Breast epithelium (tissue), 4 donors: ENCODE measurements at places on chromosomes 2 and 18. TPM values are rescaled to one million over a fixed set of nuclear protein-coding genes. Genes with fewer than 3 reads are reported as not detected.
A peak's percentile ranks its signal among the peaks of the same experiment; 100 is the strongest.

- DNase-seq: no peak
Measured at GRCh38 chr2:143802242-143802641, 673.0 kb downstream of the ARHGAP15 start.

DNA sequence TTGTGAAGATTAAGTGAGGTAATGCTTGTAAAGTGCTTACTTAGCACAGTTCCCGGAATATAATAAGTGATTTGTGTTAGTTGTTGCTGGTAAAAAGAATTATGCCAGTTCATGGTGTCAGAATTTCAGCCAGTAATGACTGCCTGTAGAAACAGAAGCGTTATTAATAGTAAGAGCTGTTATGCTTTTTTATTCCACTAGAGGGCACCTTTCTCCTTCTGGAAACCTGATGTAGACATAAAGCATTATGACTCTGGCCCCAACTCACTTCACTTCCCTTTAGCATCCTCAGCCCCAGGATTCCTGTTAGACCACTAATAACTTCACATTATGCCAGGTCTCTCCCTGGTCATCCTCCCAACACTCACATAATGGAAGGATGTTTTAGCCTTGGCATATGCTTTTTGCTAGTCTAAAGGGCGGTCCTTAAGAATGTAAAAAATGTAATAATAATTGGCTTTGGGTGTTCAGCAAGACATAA, 34.9 kb downstream of the C18orf54 start:
- DNase-seq: no peak

Gene DQX1
- not detected for total RNA-seq

GRCh38 chr18:51211552-51211951, 14.1 kb upstream of the MEX3C start:
- DNase-seq: peak; percentile 67

- DNase-seq: no peak
Measured at GRCh38 chr2:33602201-33602830, 3.2 kb upstream of the FAM98A start.

- DNase-seq: no peak
Measured at GRCh38 chr2:158432117-158432516, 24.4 kb downstream of the CCDC148 start.

GRCh38 chr18:59005262-59005661, 134.4 kb upstream of the SEC11C start:
- DNase-seq: peak; percentile 62

Gene NEDD4L
- total RNA-seq: 106 TPM

Gene NAPG
- total RNA-seq: 46.7 TPM

DNA sequence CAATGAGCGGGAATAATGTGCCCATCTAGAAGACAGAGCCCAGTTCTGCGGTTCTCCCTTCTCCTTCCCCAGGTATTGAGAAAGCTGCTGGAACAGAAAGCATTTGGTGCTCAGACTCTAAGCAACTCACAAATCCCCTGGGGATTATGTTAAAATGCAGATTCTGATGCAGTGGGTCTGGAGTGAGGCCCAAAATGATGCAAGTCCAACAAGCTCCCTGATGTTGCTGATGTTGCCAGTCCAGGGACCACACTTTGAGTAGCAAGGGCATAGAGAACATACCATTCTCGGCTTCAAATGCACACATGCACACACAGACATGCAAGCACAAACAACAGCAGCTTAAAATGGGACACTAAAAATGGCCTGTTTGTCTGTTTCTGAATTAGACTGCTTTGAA, 274.8 kb upstream of the NCKAP5 start:
- DNase-seq: no peak

DNA sequence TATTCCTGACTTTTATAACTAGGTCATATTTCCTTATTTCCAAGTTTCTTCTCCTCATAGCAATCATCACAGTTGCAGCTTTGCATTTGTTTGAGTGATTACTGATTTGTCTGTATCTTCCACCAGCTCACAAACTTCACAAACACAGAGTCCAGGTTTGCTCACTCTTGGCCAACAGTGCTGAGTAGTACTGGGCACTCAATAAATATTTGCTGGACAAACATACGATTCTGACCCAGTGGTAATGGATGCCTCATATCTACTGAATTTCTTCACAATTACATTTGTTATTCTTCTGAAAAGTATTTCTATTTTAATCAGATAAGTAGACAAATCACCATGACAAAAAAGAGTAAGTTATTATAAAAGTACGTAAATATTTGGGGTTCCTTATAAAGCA, 516.3 kb downstream of the TDRD15 start:
- no peak for DNase-seq

DNA sequence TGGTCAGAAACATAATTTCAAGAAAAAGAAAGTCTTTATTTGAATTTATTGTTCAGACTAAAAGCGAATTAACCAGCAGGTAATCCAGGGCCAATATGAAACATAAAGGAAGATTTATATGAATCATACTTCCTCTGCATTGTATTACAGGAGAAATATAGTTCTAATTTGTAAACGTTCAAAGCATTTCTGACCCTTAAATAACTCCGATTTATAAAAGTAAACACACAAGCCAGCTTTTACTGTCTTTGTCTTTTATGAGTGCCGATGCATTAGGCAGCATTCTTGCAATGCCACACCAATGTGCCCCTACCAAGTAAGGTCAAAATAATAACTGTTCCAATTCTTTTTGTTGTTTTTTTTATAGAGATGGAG, 118.8 kb upstream of the RBBP8 start:
- DNase-seq: no peak

Gene CDCA7
- 0.16 TPM for total RNA-seq

DNA sequence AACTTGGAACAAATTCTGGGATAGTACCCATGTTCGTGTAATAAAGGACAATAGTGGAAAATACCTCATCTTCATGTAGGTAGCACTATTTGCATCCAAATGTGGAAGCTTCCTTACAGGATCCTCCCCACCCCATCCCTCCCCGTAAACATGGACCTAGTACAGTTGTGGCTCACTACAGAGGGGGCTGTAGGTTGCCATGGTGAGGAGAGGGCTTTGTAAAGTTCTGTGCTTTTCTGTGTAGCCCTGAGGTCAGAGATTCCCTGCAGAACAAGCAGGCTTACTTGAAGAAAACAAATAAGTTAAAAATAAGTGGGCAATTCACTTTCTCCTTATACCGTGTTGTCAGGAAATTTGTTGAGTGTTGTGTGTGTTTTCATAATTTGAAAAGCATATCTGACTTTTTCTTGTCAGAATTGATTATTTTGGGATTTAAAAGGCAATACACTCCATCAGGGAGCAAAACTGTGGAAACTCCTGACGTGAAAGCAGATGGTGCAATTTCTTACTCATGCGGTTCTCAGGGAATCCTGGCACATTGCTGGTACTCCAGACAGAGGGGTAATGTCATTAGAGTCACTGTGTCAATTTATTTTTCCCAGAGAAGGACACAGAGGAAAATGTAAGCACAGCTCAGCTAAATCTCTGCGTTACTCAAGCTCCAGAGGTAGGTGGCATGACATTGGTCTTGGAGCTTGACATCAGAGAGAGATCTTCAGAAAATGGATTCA, 174.2 kb upstream of the LHCGR start:
- no peak for DNase-seq

Gene IL1B
- total RNA-seq: 8.0 TPM

DNA sequence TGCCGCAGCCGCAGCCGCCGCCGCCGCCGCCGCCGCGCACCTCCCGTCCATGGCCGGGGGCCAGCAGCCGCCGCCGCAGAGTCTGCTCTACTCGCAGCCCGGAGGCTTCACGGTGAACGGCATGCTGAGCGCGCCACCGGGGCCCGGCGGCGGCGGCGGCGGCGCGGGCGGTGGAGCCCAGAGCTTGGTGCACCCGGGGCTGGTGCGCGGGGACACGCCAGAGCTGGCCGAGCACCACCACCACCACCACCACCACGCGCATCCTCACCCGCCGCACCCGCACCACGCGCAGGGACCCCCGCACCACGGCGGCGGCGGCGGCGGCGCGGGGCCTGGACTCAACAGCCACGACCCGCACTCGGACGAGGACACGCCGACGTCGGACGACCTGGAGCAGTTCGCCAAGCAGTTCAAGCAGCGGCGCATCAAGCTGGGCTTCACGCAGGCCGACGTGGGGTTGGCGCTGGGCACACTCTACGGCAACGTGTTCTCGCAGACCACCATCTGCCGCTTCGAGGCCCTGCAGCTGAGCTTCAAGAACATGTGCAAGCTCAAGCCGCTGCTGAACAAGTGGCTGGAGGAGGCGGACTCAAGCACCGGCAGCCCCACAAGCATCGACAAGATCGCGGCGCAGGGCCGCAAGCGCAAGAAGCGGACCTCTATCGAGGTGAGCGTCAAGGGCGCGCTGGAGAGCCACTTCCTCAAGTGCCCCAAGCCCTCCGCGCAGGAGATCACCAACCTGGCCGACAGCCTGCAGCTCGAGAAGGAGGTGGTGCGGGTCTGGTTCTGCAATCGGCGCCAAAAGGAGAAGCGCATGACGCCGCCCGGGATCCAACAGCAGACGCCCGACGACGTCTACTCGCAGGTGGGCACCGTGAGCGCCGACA, 2.4 kb downstream of the POU3F3 start:
- no peak for DNase-seq

DNA sequence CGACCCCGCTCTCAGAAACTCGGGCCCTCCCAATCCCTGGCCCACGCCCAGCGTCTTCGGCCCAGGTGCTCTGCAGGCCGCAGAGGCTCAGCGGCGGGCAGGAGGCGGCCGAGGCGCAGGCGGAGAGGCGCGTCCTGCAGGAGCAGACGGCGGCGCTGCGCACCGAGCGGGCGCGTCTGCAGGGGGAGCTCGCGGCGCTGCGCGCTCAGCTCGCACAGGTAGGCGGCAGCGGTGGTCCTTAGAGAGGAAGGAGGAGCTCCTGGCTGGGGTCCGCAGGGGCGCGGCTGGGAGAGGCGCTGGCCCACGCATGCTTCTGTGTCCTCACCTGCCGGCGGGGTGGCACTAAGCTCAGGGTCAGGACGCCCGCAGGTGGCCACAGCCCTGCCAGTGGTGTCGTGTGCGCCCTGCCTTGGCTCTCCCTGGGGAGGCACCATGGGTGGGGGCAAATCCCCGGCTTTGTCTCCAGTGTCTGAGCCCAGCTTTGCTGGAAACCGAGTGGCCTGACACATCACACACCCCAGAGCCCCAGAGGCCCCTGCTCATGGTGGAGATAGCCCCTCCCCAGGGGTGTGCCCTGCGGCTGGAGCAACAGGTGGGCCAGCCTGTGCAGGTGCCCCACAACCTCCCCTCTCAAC, 14.9 kb upstream of the SNED1 start:
- no peak for DNase-seq

DNA sequence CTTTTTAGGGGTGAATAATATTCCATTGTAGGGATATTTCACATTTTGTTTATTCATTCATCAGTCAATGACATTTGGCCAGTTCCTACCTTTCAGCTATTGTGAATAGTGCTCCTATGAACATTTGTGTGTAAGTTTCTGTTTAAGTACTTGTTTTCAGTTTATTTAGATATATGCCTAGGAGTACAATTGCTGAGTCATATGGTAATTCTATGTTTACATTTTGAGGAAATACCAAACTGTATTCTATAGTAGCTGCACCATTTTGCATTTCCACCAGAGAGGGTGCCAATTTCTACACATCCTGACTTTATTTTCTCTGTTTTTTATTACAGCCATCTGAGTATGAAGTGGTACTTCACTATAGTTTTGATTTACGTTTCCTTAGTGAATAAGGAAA, 54.4 kb upstream of the ZNF236 start:
- DNase-seq: no peak

Gene PROC
- not detected for total RNA-seq

Gene CNTNAP5
- 0.66 TPM for total RNA-seq

- DNase-seq: no peak
Measured at GRCh38 chr18:79452190-79452990, 56.7 kb downstream of the NFATC1 start.

Gene PLCL1
- total RNA-seq: 11.1 TPM

DNA sequence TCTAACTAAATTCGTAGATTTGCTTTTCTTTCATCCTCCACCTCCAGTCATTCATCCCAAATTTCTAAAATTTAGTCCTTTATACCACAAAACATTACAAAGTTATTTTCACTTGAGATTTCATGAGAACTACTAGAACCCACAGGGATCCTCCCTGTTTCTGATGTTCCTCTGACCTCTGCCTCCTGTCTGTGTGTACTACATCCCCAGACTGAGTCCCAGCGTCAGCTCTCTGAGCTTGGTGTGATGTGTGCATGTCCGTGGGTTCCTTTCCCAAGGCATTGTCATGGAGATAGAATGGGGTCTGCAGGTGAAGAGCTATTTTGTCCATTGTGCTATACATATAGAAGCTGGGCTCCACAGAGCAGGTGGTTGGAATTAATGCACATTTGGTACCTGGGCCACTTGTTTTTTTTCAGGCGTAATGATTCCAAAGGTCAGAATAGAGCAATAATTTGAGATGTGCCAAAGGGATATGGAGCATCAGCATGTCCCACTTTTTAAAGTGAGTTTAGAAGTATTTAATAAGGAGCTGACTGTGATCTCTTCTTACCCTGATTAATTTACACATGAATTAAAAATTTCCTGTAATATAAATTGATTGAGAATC, 151.2 kb upstream of the BOD1L2 start:
- no peak for DNase-seq

GRCh38 chr2:195477248-195477995, 179.6 kb upstream of the SLC39A10 start:
- no peak for DNase-seq

GRCh38 chr2:58501371-58502160, 260.4 kb upstream of the FANCL start:
- no peak for DNase-seq

GRCh38 chr2:118983133-118983532, 41.1 kb downstream of the MARCO start:
- no peak for DNase-seq

GRCh38 chr18:23438608-23439366, 14.3 kb upstream of the RIOK3 start:
- DNase-seq: no peak

Gene ST6GAL2
- total RNA-seq: 2.3 TPM

DNA sequence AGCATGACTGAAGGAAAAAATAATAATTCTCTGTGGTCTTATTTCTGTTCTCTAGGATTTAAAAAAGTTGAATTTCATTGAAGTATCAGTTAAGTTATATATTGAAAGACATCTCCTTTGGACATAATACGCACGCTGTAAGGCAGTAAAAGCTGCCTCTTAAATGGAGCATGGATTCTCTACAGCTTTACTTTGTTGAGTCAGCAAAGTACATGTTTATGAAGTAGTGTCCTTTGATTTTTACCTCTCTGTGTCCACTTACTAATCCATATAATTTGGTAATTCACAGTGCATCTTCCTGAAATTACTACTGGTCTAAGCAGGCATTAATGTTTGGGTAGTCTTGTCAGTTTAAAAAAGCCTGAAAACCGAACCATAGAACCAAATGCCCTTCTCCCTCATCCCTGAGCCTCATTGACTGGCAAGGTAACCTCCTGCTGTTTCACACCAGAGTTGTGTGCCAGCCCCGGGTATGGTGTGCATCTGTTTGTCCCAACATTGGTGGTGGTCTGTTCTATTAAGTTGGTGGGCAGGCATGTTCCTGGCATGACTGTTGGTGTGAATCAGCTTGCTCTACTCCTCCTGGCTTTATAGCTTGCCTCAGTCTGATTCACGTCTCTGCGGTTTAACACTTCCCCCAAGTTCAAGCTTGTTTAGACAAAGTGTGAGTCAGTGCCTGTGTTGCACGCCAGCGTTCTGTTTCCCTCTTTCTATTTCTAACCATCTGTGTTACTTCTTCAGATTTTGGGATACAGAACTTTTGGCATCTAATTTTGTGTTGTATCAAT, 71.0 kb upstream of the ITM2C start:
- DNase-seq: no peak

GRCh38 chr2:238891457-238892203, 43.7 kb downstream of the TWIST2 start:
- DNase-seq: no peak

Gene GKN1
- not detected for total RNA-seq

Gene MYOM1
- 5.9 TPM for total RNA-seq

GRCh38 chr2:196314780-196315179, 143.4 kb upstream of the STK17B start:
- no peak for DNase-seq
